Immature natural killer cell (primary cell): ENCODE measurements at places on chromosomes 4 and X. TPM values are rescaled to one million over a fixed set of nuclear protein-coding genes. Genes with fewer than 3 reads are reported as not detected.

The PTCHD1 gene
- polyA plus RNA-seq = not detected

- H3K27me3 ChIP-seq = peaks cover 4% of the 10 kb centered on the region
- DNase-seq = no peak
- peak overlapping the region; percentile 72 for H3K27ac ChIP-seq
- H3K36me3 ChIP-seq = peaks cover 40% of the 10 kb centered on the region
- peaks cover 2% of the 10 kb centered on the region for H3K4me1 ChIP-seq
These were observed 49.2 kb upstream of the TLR2 start for GRCh38 chr4:153634738-153635353.

GRCh38 chr4:85994576-85994975 lies 365.3 kb downstream of the MAPK10 start:
- H3K4me3 ChIP-seq = no peak overlapping the region
- no peak for DNase-seq
- no peak overlapping the region for H3K27ac ChIP-seq

DNA sequence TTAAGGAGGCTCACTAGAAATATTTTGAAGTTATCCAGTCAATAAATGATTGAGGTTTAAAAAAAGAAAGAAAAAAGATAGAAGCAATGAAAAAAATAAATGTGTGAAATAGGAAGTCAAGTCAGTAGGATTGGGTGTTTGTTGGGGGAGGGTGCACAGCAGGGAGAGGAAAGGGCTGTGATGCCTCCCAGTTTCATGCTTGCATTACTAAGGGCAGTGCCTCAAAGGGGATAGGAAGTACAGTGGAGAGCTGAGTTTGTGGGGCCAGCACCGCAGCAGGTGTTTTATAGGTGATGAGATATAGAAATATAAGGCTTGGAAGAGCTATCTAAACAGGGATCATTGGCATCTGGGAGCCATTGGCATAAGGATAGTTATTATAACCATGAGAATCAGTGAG lies 919.2 kb downstream of the STIM2 start:
- H3K4me1 ChIP-seq = no peaks in the 10 kb centered on the region
- H3K36me3 ChIP-seq = no peaks in the 10 kb centered on the region
- H3K27ac ChIP-seq = no peak overlapping the region
- H3K27me3 ChIP-seq = no peaks in the 10 kb centered on the region
- H3K4me3 ChIP-seq = no peak overlapping the region
- DNase-seq = no peak

- H3K27ac ChIP-seq = no peak overlapping the region
- H3K4me1 ChIP-seq = no peaks in the 10 kb centered on the region
- no peaks in the 10 kb centered on the region for H3K36me3 ChIP-seq
- H3K27me3 ChIP-seq = no peaks in the 10 kb centered on the region
- no peak overlapping the region for H3K4me3 ChIP-seq
These were observed 13.5 kb upstream of the CXCL6 start for GRCh38 chr4:73822812-73823504.

GRCh38 chr4:34281826-34282225 lies 1962.5 kb downstream of the ARAP2 start:
- H3K27ac ChIP-seq = no peak overlapping the region
- H3K27me3 ChIP-seq = no peaks in the 10 kb centered on the region
- no peaks in the 10 kb centered on the region for H3K36me3 ChIP-seq
- no peak overlapping the region for H3K4me3 ChIP-seq
- DNase-seq = no peak

GRCh38 chr4:55398966-55399365 lies 3.2 kb downstream of the TMEM165 start:
- peak overlapping the region; percentile 18 for H3K27ac ChIP-seq
- peaks cover 12% of the 10 kb centered on the region for H3K36me3 ChIP-seq

DNA sequence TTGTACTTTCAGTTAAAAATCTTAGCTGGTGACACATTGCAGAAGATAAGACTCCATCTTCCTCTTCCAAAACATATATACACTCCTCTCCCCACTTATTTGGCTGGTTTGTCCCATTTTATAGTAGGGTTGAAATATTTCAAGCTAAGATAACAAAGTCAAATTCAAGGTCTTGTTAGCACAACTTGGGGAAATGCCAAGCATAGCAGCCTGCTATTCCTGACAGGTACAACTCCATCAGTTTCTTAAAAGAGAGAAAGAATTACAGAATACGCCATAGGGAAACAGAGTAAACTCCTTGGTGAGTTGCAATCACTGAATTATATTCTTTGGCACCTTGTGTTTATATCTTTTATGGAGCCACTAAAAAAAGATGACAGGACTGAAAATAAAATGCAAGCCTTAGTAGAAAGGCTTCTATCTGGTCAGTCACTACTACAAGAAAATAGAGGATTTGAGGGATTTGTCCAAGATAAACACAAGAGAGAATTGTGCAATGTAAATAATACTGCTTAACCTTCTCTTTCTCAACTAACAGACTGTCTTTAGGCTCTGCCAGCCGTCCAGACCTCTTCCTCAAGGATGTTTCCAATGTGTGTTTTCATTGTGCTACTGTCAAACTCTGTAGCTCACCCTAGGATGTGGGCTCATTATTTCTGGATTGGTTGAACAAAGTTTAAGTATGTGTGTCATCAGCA lies 170.3 kb downstream of the VEGFC start:
- H3K4me1 ChIP-seq = no peaks in the 10 kb centered on the region
- H3K4me3 ChIP-seq = no peak overlapping the region
- no peak for DNase-seq
- peaks cover 1% of the 10 kb centered on the region for H3K27me3 ChIP-seq
- H3K27ac ChIP-seq = no peak overlapping the region
- H3K36me3 ChIP-seq = no peaks in the 10 kb centered on the region

- no peaks in the 10 kb centered on the region for H3K36me3 ChIP-seq
- H3K4me1 ChIP-seq = no peaks in the 10 kb centered on the region
- no peak overlapping the region for H3K27ac ChIP-seq
- H3K4me3 ChIP-seq = no peak overlapping the region
These were observed 55.5 kb downstream of the BMPR1B start for GRCh38 chr4:94813221-94813620.
